Epithelial cell of alveolus of lung (primary cell): ENCODE measurements at places on chromosomes 13 and 19. TPM values are rescaled to one million over a fixed set of nuclear protein-coding genes. Genes with fewer than 3 reads are reported as not detected.

Gene SLC25A30
- 4.7 and 7.1 TPM in 2 replicates for total RNA-seq

Gene RXFP2
- total RNA-seq: not detected in 2 replicates

Gene WDR87
- not detected in 2 replicates for total RNA-seq

Gene TEX29
- not detected in 2 replicates for total RNA-seq

Gene B3GNT8
- total RNA-seq: 1.8 and 8.7 TPM in 2 replicates

Gene CCL25
- not detected in 2 replicates for total RNA-seq

Gene LHB
- 0.52 and 1.2 TPM in 2 replicates for total RNA-seq

Gene BCAM
- 31.2 and 70.5 TPM in 2 replicates for total RNA-seq

Gene EDNRB
- total RNA-seq: 10.2 and 29.1 TPM in 2 replicates

Gene RAB3D
- total RNA-seq: 18.2 and 21.1 TPM in 2 replicates

Gene TMEM255B
- total RNA-seq: 1.0 TPM in 1 of 2 replicates, not detected in the other

Gene ZNF91
- 8.0 and 16.8 TPM in 2 replicates for total RNA-seq

Gene KASH5
- not detected in 2 replicates for total RNA-seq

Gene GRWD1
- 35.1 and 45.9 TPM in 2 replicates for total RNA-seq

Gene SMAD9
- total RNA-seq: 3.4 and 25.6 TPM in 2 replicates

Gene SCN1B
- 3.8 and 5.9 TPM in 2 replicates for total RNA-seq

Gene LRRC63
- total RNA-seq: not detected in 2 replicates

Gene CNMD
- total RNA-seq: not detected in 2 replicates

Gene ZNF723
- not detected in 2 replicates for total RNA-seq

Gene KLK7
- not detected in 2 replicates for total RNA-seq

Gene SIGLEC12
- not detected in 2 replicates for total RNA-seq

Gene SHISA2
- total RNA-seq: 0.91 and 1.7 TPM in 2 replicates

Gene TNNI3
- not detected in 2 replicates for total RNA-seq

Gene RHPN2
- total RNA-seq: 3.8 and 4.4 TPM in 2 replicates

Gene ARL11
- total RNA-seq: not detected in 2 replicates

Gene GARIN5A
- total RNA-seq: 0.24 and 0.52 TPM in 2 replicates

Gene AMH
- total RNA-seq: under 0.01 and 2.3 TPM in 2 replicates

Gene PRRG2
- 2.1 and 4.5 TPM in 2 replicates for total RNA-seq

Gene TMIGD2
- total RNA-seq: not detected in 2 replicates

Gene TNFRSF19
- total RNA-seq: 55.3 and 223 TPM in 2 replicates

Gene MARCHF2
- 50.5 and 75.0 TPM in 2 replicates for total RNA-seq

Gene ZNF790
- total RNA-seq: 1.8 and 5.1 TPM in 2 replicates

Gene BEST2
- 1.8 TPM in 1 of 2 replicates, not detected in the other for total RNA-seq

Gene ARRDC2
- 12.9 and 16.9 TPM in 2 replicates for total RNA-seq

Gene ZNF439
- total RNA-seq: 1.4 and 9.3 TPM in 2 replicates

Gene POGLUT2
- 19.5 and 31.3 TPM in 2 replicates for total RNA-seq

Gene SCEL
- total RNA-seq: 1.7 TPM in 1 of 2 replicates, not detected in the other

Gene LSM4
- 182 and 407 TPM in 2 replicates for total RNA-seq

Gene FPR3
- under 0.01 TPM in 1 of 2 replicates, not detected in the other for total RNA-seq

Gene CLPTM1
- total RNA-seq: 48.2 and 88.1 TPM in 2 replicates

Gene LYPD5
- 1.3 TPM in 1 of 2 replicates, not detected in the other for total RNA-seq

Gene EPSTI1
- total RNA-seq: 2.3 and 11.4 TPM in 2 replicates

Gene KLHL1
- total RNA-seq: 0.91 TPM in 1 of 2 replicates, not detected in the other

Gene CAMSAP3
- 0.65 TPM in 1 of 2 replicates, not detected in the other for total RNA-seq

Gene PODNL1
- total RNA-seq: 1.7 and 38.1 TPM in 2 replicates

Gene ZIC2
- 0.24 TPM in 1 of 2 replicates, not detected in the other for total RNA-seq

Gene TLE6
- 1.2 and 8.9 TPM in 2 replicates for total RNA-seq

Gene MBOAT7
- total RNA-seq: 139 and 146 TPM in 2 replicates

Gene HSH2D
- total RNA-seq: not detected in 2 replicates

Gene ALKBH6
- 38.8 and 39.5 TPM in 2 replicates for total RNA-seq
